Dermis blood vessel endothelial cell (primary cell): ENCODE measurements at places on chromosomes 12 and 14. TPM values are rescaled to one million over a fixed set of nuclear protein-coding genes. Genes with fewer than 3 reads are reported as not detected.

SERPINA10 gene
- not detected in 2 replicates for total RNA-seq

GRCh38 chr14:38971258-38971921 is 131.6 kb downstream of the SEC23A start:
- DNase-seq = no peak

- no peak for DNase-seq
Observed at GRCh38 chr12:31817120-31817519, 88.3 kb upstream of the AMN1 start.

DNA sequence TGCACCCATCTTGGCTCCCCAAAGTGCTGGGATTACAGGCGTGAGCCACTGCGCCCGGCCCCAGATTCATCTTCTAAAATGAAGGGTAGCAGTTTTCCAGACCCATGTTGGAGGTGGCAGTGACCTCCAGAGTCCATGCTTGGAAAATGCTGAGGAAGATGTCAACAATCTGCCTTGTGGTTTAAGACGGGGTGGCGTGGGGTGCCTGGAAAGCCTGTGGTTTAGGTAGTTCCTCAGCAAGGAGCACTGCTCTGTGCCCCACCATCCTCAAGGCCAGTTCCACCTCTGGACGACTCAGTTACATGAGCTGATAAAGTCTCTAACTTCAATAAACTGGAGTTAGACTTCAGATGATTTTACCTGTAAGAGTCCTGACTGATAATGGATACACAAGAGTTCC is 48.6 kb downstream of the DRAM1 start:
- DNase-seq = no peak

DNA sequence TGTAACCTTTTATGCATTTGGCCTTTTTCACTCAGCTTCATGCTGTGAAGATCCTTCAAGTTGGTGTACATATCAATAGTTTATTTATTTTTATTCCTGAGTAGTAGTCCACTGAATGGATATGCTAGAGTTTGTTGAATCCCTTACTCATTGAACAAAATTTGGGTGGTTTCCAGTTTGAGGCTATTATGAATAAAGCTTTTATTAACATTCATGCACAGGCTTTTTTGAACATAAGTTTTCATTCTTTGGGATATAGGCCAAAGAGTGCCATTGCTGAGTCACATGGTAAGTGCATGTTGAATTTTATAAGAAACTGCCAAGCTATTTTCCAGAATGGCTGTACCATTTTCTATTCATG is 59.5 kb upstream of the CAPRIN2 start:
- DNase-seq = no peak

KRT1 gene
- not detected in 2 replicates for total RNA-seq

DNA sequence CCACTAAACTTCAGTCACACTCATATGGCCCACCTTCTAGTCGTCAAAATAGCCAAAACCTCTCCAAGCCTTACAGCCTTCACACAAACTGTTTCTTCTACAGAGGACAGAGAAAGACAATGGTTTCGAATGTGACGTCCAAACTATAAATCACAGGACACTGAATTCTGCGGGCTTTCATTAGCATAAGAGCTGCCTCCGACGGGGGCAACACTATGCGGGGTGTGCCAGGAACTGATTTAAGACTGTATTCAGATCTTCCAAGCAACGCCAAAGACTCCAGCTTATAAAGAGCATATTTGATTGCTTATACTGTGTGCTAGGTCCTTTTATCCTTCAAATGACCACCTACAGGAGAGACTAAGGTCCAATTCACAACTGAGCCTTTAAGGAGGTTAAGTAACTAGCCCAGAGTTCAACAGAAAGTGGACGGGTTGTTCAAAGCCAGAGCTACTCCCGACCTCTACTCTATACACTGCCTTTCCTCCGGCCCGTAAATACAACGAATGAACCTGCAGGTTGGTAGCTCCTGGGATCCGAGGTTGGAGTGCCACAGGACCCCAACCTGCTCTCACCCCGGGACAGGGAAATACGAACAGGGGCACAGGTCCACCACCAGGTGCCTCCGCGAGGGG is 575 bp downstream of the L2HGDH start:
- DNase-seq = no peak

DNA sequence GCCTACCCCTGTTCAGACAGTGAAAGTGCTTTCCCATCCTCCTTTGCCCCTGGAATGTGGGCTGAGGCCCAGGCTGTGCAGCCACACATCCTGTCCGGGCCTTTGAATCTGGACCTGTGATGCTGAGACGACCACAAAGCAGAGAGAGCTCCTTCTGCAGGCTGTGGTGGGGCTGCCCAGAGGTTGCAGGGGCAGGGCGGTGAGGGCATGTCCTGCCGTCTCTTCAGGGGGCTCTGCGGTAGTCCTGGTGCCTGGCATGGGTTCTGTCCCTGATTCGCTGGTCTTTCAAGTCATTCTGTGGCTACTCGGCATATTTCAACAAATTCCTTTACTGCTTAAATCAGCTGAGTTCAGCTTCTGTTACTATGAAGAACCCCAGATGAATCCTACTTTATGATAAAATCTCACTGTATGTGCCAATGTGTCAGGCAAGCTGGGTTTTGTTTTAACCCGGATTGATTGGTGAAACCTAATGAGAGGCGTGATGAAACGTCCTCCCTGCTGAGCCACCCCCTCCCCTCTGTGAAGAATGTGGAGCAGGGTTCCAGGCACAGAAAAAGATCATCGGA is 63.4 kb upstream of the DICER1 start:
- no peak for DNase-seq

C12orf54 gene
- not detected in 2 replicates for total RNA-seq

DNA sequence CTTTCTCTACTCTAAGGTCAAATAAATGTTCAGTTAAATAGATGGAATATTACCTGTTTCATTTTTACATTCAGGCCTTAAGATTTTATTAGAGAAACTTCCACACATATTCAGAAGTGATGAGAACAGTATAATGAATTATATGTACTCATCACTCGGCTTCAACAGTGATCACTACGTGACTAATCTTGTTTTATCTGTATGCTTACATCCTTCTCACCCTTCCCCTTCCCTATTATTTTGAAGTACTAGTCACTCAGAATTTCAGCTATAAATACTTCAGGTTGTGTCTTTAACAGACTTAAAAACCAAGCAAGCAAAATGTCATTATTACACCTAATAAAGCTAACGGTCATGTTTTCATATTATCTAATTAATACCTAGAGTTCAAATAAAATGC is 34.9 kb downstream of the ETV6 start:
- no peak for DNase-seq
